Right ventricle myocardium inferior (tissue), 1 donor: ENCODE measurements at places on chromosomes 4 and X. TPM values are rescaled to one million over a fixed set of nuclear protein-coding genes. Genes with fewer than 3 reads are reported as not detected.

DNA sequence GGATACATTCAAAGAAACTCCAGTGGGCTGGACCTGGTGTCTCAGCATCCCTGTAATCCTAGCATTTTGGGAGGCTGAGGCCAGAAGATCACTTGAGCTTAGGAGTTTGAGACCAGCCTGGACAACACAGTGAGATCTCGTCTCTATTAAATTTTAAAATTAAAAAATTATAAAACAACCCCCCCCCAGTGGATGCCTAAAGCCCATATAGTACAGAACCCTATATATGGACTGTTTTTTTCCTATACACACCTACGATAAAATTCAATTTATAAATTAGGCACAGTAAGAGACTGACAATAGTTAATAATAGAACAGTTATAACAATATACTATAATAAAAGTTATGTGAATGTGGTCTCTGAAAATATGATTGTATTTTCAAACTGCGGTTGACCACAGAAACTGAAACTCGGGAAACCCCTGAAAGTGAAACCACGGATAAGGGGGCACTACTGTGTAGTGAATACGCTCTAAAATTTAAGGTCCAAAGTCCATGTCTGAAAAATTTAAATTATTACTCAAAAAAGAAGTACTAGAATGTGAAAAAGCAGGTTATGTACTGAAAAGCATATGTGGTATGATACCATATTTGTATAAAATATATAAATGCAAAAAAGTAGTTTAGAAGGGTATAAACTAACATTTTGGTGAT, 2.0 kb downstream of the SMIM14 start:
- no peak for DNase-seq

GRCh38 chrX:102138064-102138463, 4.2 kb downstream of the TCEAL6 start:
- no peak for DNase-seq

GRCh38 chr4:112564706-112565270, 48.8 kb upstream of the NEUROG2 start:
- DNase-seq, result no peak

DNA sequence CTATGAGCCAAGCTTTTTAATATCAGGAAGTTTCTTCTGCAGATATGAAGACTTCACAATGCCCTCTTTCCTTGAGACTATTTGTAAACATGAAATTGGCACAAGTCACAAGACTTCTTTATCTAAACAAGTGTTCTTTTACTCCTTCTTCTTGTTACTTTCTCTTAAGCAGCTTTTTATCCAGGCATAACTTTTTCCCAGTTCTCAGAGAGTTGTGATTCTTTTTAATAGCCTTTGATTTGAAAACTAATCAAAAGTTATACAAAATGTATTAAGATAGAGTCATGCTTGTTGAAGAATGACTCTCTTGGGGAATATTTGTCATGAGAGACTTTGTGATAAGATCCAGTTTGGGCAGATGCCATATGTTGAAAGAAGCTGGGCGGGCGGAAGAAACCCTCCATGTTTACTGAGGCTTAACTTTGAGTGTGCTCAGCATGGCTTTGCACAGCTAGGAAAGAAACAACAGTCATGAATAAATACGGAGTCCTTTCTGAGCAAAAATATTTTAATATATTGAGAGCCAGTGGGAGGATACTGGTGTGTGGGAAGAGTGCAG, 39.3 kb downstream of the SYTL5 start:
- DNase-seq, result no peak

DNA sequence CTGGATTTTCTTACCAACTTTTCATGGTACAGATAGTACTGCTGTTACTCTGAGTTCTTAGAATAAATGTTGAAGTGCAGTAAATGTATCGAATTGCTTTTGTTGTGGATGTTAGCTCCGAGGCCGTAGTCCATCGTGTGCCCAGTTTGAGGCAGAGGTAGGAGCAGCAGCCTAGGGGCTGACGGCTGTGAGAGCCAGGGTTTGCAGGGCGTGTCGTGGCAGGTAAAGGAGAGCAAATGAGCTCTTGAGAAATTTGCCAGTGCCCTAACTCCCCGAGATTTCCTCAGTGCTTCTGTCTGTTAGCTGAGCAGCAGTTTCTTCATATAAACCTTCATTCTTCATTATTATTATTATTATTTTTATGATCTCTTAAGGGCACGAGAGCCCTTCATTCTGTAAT, 21.6 kb downstream of the PRIMPOL start:
- DNase-seq, result no peak

GRCh38 chr4:54091637-54092404, 8.1 kb upstream of the GSX2 start:
- DNase-seq, result peak; percentile 93

SUPT20HL2 gene
- not detected for total RNA-seq

BEX1 gene
- 0.38 TPM for total RNA-seq

GLUD2 gene
- total RNA-seq, result 1.5 TPM

BEX4 gene
- 30.3 TPM for total RNA-seq
